ENCODE measurements at places on chromosomes 7 and 10. TPM values are rescaled to one million over a fixed set of nuclear protein-coding genes. Genes with fewer than 3 reads are reported as not detected.

DNA sequence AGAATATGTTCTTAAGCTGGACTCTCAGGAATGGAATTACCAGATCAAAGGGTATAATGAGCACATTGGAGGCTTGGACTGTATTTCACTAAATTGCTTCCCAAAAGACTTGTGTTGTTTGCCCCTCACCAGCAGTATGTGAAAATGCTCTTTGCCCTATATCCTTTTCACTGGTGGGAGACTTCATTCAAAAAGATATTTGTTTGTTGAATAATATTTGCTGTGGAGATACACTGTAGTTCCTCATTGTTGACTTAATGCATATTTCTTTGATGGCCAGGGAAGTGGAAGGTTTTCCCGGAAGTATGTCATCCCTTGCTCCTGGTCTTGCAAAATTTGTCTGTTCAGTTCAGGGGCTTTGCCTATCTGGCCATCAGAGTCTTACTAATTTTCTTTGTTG is 19.4 kb downstream of the GSTO2 start:
- no peak for DNase-seq

- DNase-seq, result no peak
Measured at GRCh38 chr7:155058896-155059295, 11.2 kb upstream of the HTR5A start.

- peak; percentile 42 for DNase-seq
Measured at GRCh38 chr10:84427903-84428650, 99.7 kb downstream of the CCSER2 start.

Gene FGL2
- 0.34 TPM for total RNA-seq

DNA sequence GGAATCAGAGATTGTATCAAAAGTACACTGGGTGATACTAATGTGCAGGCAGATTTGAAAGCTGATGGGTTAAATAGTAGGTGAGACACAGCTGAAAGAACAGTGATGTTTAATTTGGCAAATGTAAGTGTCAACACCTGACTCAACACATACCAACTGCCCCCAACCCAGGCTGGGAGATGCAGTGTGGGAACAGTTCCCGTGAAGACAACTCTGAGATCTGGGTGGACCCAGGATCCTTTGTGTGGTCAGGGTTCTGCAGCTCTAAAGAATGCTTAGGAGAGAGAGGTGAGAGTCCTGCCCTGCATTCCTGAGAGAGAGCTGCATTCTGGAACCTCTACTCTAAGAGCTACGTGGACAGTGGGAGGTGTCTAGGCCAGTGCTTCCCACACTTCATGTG is 479.7 kb downstream of the RPS24 start:
- DNase-seq, result peak; percentile 48

- DNase-seq, result no peak
Measured at GRCh38 chr7:66860767-66861166, 60.3 kb upstream of the TMEM248 start.

- peak; percentile 46 for DNase-seq
Measured at GRCh38 chr7:42128703-42129102, 108.3 kb downstream of the GLI3 start.

Gene SPACDR
- not detected for total RNA-seq

DNA sequence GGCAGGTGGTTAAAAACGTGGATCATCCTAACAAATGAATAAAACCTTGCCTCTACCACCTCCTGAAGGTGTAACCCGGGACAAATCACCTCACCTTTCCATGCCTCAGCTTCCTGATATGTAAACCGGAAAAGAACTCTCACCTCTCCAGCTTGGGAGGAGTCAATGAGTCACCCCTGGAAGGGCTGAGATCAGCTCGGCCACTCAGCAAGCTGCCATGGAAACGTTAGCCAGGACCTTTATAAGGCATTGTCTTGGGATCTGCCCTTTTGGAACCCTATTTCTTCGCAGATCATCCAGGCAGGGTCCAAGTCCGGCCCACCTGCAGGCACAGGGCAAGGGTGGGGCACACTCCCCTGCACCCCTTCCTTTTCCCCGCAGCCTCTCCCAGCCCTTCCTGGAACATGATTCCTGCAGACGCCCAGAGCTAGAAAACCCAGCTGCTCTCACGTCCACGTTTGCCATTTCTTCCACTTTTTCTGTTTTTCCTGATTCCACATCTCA is 81.6 kb upstream of the PFKP start:
- peak; percentile 75 for DNase-seq

DNA sequence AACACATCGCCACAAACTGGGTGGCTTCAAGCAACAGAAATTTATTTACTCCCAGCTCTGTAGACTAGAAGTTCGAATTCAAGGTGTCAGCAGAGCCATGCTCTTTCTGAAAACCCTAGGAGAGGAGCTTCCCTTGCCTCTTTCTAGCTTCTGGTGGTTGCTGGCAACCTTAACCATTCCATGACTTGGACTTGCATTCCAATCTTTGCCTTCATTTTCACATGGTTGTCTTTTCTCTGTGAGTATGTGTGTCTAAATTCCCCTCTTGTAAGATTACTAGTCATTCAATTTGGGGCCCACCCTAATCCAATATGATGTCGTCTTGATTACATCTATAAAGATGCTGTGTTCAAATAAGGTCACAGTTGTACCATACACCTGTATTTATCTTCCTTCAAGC is 65.9 kb upstream of the PRKG1 start:
- no peak for DNase-seq

DNA sequence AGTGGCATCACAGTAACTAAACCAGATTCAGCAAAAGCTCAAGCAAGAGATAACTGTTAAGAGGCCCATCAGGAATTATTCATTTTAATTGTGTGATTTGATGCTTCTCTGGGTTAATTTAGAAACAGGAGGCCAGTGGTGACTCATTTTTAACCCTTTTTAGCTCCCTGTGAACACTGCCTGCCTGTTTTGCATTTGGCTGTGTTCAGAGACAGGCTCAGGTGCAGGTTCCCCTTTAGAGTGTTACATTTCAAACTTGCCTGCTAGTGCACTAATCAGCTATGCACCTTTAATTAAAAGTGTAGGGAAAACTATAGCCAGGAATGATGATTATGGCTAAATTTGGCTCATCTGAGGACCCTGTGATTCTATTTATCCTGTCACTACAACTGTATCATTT is 6.5 kb downstream of the STAMBPL1 start:
- DNase-seq, result peak; percentile 28

- no peak for DNase-seq
Measured at GRCh38 chr7:69377191-69377590, 221.1 kb upstream of the AUTS2 start.

- DNase-seq, result no peak
Measured at GRCh38 chr7:121097577-121097976, 109.1 kb downstream of the CPED1 start.

Gene TSPAN12
- 0.05 TPM for total RNA-seq

Gene LRRC72
- not detected for total RNA-seq

Gene LFNG
- 11.9 TPM for total RNA-seq

DNA sequence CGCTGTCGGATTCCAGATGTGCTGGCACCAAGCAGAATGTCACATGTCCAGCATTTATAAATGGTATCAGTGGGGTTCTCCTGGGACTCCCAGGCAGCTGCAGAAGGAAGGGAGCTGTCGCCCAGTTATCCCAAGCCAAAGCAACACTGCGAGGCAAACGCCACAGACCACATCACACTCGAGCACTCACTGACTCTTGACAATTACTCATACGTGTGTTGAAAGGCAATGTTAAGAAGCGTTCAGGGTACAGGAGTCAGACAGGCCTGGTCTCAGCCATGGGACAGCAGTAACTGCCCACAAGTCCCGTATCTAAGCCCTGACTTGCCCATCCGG is 113.4 kb downstream of the DIP2C start:
- no peak for DNase-seq

GRCh38 chr7:13109201-13109600 is 421.8 kb downstream of the ARL4A start:
- peak; percentile 40 for DNase-seq

DNA sequence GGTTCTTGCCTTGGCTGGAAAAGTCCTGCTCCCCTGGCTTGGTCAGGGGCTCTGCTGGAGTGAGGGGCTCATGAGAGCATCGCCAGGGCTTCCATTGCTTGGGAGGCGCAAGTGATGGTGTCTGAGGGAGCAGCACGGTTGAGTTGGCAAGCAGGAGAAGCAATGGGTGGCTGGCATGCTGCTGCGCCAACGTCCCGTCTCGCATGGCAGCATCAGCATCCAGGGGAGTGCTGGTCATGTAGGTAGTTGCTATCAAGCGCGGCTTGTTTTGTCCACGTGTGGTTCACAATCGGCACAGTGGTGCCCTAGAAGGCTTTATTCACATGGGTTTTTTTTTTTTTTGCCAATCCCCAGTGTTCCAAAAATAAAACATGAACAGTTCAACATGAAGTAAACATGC is 3.8 kb downstream of the PYROXD2 start:
- DNase-seq, result no peak

GRCh38 chr7:8086239-8086638 is 117.6 kb downstream of the GLCCI1 start:
- DNase-seq, result no peak

DNA sequence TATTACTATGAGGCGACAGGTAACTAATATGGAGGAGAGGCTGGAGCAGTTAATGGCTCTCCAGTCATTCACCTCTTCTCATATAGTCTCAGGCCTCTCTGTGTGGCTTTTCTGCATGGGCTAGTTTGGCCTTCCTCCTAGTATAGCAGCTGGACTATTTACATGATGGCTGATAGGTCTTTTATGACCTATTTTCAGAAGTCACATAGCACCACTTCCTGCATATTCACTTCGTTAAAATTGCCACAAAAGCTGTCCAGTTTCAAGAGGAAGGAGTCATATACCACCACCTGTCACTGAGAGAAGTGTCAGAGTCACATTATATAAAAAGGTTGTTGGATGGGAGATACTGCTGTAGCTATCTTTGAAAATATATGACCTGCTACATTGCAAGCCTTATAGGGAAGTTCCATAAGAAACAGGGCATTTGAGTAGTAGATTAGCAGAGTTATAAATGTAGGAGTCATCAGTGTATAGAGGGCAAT is 8.0 kb upstream of the DMTF1 start:
- DNase-seq, result no peak

- peak; percentile 88 for DNase-seq
Measured at GRCh38 chr10:69438536-69439349, 12.5 kb upstream of the TSPAN15 start.

- DNase-seq, result peak; percentile 22
Measured at GRCh38 chr10:102744374-102745051, 765 bp downstream of the WBP1L start.

Gene KCP
- total RNA-seq, result not detected

GRCh38 chr7:2967705-2968104 is 76.0 kb downstream of the CARD11 start:
- no peak for DNase-seq

DNA sequence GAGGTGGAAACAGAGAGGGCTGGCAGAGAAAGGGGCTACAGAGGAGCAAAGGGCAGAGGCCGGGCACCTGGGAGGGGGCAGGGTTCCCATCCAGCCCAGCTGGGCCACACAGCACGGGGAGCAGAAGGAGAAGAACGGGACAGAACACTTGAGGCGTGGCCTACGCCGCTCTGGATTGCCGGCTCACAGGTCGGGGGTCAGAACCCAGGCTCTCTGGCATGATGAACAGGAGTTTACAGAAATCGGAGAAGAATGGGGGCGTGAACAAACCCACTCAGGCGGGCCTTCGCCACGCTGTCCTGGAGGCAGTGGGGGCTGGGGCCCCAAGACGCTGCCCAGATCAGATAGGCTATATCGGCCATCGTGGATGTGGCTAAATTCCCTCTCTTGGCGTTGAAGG is 362.2 kb upstream of the SHH start:
- DNase-seq, result no peak

DNA sequence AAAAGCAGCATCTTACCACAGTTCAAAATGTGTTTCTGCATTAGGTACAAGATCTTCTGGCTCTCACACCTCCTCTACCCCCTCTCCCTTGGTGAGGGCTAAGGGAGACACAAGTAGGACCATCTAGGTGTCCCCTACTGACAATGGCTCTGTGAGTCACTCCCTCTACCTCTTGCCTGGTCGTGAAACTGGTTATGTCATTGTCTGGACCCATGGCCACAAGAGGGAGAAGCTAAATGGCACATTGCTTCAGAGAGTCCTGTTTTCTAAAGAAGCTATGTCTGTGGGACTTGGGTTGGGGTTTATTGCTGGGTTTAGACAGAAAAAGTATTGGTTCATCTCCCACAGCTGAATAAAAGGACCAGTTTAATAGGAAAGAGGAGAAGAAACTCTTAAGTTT is 4.0 kb upstream of the PLXNA4 start:
- DNase-seq, result peak; percentile 59

DNA sequence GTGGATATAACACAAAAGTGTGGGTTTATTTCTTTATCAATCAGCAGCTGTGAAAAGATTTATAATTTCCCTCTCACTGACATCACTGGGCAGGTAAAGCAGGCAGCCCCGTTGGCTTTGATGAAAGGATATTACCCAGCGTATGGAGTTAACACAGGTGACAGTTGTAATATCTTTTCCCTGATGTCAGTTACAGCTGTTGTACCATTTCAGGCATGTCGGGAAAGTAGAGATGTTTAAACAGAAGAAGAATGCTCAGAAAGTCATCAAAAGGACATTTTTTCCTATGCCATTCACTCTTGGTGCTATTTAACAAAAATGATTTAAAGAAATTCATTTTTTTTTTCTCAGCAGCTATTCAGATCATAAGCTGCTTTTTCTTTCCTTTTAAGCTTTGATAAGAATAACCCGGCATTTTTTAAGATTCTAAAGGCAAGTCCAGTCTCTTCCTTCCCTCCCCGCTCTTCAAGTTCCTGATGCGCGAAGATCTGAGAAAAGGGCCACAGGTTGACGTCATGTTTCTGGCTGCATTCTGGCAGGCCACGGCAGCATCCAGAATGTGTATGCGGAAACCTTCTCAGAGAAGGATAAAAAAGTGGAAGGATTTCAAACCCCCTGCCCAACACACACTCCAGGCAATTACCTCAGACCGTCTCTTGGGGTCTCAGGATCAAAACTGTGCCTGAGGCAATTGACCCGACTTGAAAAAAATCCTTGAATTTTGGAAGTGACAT is 32.5 kb upstream of the ADAM12 start:
- peak; percentile 73 for DNase-seq

- DNase-seq, result no peak
Measured at GRCh38 chr10:124728830-124729661, 15.1 kb downstream of the FAM53B start.

DNA sequence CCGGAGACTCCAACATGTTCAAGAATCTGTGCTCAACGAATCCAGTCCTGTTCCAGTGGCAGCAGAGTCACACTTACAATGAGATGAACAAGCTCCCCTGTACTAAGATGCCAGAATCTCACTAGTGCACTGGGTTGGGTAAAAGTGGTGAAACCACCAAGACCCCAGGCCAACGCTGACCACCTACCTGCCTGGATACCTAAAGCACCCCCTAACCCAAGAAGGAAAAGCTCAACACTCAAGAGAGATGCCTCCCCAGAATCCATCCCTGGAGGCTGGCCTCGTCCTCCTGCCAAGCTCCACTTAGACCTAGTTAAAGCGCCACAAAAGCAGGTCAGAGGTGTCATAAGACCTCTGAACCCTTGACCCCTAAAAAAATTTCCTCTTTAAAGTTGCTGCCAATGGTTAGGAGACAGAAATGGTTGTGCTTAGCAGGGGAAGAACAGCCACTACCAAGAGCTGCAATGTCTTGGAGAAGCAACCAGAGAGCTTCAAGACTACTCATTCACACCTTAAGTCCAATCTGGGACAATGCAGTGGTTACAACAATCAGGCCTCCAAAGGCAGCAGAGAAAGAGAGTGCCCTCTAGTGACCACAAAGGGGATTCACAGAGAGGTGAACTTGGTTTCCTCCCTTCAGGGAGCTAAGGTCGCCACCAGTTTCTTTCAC is 94.6 kb upstream of the MACROH2A2 start:
- DNase-seq, result peak; percentile 59

Data from M059J (cell line).